Heart right ventricle (tissue), 16 donors: ENCODE measurements at places on chromosomes 4 and X. TPM values are rescaled to one million over a fixed set of nuclear protein-coding genes. Genes with fewer than 3 reads are reported as not detected.

- no peaks in the 10 kb centered on the region for H3K4me1 ChIP-seq
- no peaks in the 10 kb centered on the region for H3K27me3 ChIP-seq
- no peak overlapping the region for H3K27ac ChIP-seq
- H3K4me3 ChIP-seq: no peak overlapping the region
- no peaks in the 10 kb centered on the region for H3K36me3 ChIP-seq
These were observed 43.7 kb downstream of the EDNRA start for GRCh38 chr4:147524601-147525000.

Gene CENPVL1
- polyA plus RNA-seq: not detected

Gene KLKB1
- 0.57 TPM for polyA plus RNA-seq

Gene CENPI
- 0.29 TPM for polyA plus RNA-seq

DNA sequence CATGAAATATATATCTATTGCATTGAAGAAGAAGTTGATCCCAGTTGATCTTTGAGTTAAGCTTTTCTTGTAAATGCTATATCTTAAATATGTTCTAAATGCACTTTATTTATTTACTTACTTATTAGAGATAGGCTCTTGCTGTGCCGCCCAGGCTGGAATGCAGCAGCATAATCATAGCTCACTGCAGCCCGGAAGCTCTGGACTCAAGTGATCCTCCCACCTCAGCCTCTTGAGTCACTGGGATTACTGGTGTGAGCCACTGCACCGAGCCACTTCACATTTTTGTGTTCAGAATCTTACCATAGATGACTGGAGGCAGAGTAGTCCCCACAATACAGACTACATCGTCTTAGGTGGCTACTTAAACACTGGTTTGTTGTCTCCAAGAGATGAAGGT is 324.3 kb upstream of the SLIT2 start:
- DNase-seq: no peak
- no peaks in the 10 kb centered on the region for H3K27me3 ChIP-seq
- no peak overlapping the region for H3K4me3 ChIP-seq
- H3K27ac ChIP-seq: no peak overlapping the region
